ENCODE measurements at places on chromosomes 6 and 20.

GRCh38 chr20:34040300-34040995, 46.7 kb downstream of the RALY start:
- DNase-seq: no peak

DNA sequence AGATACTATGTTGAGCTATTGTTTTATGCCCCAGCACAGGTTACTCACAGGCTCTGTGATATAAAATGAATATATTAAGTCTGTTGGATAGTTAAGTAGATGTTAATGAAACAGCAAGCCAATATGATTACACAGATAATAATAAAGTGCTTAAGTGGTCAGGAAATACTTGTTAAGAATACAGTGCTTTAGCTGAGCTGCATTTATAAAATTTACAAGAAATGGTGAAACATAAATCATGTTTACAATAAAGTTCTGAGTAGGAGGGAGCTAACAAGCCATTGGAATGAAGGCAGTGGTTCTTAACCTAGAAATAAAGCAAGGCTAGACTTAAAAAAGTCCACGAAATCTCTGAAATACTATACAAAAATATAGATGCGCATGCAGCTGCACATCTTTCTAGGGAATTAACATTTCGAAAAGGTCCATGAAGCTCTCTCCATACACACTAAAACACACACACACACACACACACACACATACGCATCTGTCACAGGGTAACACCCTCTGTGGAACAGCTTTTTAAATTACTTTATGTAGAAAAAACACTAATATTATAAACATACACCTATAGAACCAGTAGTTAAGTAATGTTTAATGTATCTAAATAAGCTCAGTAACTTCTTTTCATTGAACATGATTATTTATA, 87.3 kb downstream of the COL9A1 start:
- no peak for DNase-seq

- DNase-seq: no peak
Measured at GRCh38 chr6:45538641-45539547, 161.2 kb upstream of the SUPT3H start.

DNA sequence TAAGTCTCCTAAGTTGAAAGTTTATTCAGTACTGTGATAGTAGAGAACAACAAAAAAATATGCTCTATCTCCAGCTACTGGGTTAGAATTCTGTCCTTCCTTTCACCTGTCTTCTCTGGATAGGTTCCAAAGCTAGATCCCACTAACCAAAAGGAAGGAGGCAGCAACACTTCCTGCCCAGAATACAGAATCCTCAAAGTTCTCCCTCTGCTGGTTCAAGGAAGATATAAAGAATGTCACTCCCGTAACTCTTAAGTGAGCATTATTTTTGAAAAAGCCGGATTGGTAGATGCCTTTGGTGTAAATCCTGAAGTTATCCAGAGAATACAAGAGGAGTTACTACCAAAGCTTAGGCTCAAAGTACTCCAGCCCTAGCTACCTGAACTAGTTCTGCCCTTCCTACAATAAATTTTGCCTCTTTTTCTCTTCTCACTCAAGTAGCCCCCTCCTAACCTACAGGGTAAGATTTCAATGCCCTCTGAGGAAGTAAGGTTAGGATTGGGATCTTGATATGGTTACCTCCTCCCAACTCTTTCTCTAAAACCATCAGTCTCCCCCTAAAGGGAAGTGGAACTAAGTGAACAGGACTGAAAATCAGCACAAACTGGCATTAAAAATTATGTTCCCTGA, 26.0 kb upstream of the CRIP3 start:
- no peak for DNase-seq

DNA sequence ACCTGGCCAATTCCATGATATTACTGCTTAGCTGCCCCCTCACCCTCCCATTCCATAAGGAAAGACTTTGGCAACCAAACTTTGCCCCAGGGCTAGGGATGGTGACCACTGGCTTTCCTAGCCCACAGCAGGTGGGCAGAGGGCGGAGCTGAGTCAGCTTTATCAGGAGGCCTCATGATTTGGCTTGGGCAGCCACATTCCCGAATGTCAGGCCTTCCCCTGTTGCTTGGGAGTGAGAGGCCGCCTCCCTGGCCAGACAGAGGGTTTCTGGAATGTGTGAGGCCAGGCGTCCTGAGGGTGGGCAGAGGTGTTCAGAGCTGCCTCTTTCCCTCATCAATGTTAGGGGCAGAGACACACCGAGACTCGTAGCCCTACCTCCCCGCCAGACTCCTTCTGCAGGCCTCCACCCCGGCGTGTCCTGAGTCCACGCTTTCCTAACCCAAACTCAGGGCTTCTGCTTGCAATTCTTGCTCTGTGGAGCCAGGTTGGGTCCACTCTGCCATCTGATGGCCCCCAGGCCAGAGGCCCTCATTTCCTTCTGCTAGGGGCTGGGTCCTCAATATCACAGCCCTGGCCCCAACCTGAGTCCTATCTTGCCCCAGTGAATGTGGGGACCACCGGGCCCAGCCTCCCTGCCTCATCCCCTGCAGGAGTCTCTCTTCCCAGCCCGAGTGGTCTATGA, 19.3 kb downstream of the UQCC2 start:
- no peak for DNase-seq

- no peak for DNase-seq
Measured at GRCh38 chr6:149093643-149094042, 223.9 kb upstream of the TAB2 start.

GRCh38 chr6:110949679-110950285, 8.7 kb upstream of the GTF3C6 start:
- no peak for DNase-seq

DNA sequence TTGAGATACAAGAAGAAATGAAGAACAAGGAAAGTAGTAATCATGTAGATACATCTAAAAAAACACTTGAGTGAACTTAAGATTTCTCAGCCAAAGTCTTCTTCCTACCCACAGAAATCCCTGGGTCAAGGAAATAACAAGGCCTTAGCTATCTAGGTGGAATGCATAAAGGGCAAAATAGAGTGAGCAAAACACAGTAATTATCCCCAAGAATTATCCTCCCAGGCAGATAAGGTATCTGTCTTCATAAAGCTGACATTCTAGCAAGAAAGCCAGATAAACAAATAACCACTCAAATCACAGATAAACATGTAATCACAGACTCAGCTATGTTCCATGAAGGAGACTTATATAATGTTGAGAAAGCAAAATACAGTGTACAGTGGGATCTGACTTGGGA, 136.9 kb upstream of the C6orf118 start:
- no peak for DNase-seq

DNA sequence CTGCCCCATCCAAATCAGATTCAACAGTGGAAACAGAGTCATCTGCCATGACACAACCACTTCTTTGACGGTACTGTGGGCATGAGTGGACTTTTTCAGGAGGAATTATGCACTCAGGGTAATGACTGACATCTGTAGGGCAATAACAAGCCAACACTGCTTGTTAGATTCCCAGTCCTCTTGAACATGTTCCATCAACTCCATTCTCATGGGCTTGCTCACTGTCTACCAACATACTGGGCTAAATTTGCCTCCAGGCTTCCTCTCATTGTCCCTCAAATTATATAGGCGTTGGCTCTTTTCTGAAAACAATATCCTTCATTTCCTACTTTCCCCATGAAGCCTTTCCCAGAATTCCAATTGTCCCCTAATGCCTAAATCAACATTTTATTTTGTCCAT, 43.1 kb downstream of the ANKEF1 start:
- no peak for DNase-seq

GRCh38 chr6:30935018-30935417, 3.0 kb upstream of the SFTA2 start:
- DNase-seq: no peak

DNA sequence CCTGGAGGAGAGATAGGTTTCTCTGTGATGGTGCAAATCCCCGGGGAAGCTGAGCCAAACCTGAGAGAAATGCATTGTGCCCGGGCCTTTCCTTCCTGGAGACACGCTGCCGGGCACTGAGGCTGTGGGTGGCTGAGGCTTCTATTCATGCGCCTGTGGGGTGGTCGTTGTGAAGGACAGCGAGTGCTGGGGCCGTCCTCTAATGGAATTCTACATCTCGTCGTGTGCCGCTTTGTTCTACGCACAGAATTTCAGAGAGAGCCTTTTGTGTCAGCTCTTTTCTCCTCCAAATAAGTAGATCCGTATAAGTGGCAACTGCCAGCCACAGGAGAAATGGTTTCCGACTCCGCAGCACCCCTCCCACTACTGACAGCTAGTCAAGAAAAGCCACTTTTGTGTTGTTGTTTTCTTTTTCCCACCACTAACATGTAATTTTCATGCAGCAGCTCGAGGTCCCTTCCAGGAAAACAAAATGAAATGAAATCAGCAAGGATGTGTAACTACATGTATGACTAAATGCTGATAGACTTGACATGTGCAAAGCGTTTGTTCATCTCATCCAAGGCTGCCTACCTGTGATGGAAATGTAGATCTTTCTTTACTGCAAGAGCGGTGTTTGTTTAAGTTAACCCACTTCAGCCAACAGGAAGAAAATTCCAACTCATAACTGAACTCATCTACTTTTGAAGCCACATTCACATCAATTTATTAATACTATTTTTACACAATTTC, 26.4 kb upstream of the PXDC1 start:
- no peak for DNase-seq

DNA sequence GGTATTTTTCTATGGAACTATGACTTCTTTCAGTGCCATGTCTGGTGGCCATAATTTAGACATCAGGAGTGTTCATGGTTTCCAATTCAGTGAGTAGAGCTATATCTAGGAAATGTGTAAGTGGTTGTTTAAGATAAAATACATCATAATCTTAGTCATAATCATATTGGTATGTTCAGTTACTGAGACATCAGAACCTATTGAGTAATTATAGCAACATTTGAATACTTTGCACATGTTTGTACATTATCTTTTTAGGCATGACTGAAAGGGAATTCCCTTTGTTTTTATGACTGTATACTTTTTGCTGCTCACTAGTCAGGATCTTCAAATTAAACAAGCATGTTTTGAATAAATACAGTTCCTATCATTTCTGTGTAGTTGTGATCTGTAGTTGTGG, 64.0 kb downstream of the STXBP5 start:
- no peak for DNase-seq

DNA sequence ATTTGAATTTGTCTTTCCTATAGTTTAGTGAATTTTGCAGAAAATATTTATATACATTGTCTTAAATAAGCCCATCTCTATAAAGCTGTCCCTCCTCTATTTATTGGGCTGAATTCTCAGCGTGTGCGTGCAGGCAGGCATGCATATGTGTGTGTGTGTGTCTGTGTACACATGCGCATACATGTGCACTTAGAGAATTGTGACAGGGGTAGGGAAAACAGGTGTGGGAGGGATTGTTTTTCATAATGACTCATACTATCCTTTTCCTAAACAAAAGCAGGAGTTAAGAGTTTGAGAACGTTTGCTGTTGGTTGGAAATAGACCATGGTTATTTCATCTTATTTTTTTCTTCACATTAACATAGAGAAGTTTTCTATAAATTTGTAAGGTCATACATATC, 43.4 kb upstream of the FABP7 start:
- DNase-seq: no peak

GRCh38 chr6:4130357-4130987, 4.9 kb downstream of the ECI2 start:
- no peak for DNase-seq

DNA sequence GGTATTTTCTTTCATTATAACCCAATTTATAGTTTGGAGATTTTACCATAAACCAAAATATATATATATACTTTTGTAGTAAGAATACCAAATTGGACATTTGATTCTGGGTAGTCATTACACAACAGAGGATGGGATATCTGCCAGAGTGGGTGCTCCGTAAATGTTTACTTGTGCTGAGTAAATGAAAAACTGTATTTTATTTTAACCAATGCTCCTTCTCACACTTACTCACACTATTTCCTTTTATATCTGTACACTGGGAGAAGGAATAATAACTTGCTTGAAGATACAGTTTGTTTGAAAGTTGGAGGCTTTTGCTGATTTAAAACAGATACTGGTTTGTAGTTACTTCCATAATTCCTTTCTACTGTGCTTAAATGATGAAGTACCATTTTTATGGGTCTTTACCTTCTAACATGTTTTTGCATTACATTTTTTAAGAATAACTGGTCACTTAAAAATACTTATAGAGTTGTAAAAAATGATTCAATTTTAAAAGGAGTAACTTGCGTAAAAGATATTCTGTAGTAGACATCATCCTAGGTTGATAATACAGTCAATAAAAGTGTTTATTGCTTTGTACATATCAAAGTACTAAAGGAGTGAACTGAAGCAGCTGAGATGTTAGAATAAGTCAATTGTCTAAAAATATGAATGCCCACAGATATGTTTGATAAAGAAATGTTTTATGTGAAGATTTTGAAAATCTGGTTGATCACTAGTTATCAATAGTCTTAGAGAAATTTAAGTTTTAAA, 411.7 kb downstream of the UTRN start:
- no peak for DNase-seq

DNA sequence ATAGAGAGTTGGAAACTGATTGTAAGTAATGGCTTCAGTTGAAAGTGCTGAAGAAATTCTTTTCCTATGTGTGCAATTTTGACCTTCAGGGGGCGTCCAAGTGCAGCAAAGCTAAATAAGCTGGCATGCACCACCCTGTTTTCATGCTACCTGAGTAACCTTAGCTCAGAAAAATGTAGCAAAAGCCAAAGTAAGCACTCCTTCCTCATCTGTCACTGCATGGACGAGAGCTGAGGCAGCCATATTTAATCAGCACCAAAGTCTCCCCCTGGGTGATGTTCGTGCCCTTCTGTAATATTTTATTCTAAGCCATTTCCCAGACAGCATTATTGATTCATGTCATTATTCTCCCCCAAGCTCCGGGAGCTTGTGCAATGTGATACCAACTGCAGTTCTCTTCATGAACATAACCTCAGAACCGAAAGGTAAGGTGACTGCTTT, 123.1 kb downstream of the RPS12 start:
- no peak for DNase-seq

DNA sequence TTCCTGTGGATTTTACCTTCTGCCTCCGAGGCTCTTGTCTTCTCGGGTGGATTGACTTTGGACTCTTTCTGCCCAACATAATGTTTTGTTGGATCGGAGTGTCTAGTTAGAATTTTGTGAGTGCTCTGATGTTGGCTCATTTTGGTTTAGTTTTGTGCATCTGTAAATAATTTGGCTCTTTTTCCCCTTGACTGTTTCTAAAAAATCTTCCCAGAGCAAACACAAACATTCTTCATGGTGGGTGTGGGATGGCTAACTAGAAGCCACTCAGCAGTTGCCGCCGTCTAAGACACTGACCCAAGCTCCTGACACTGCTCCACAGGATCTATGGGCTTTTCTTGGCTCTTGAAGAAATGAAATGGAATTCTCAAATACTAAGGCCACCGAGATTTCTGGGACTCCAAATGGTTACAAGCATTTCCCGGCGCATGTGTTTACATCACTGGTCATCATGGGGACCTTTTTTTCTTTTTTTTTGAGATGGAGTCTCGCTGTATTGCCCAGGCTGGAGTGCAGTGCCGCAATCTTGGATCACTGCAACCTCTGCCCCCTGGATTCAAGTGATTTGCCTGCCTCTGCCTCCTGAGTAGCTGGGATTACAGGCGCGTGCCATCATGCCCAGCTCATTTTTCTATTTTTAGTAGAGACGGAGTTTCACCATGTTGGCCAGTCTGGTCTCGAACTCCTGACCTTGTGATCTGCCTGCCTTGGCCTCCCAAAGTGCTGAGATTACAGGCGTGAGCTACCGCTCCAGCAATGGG, 92.0 kb upstream of the FRMD1 start:
- no peak for DNase-seq

All from activated CD8-positive, alpha-beta memory T cell treated with anti-CD3 and anti-CD28 coated beads for 1 hour (primary cell).